ENCODE measurements at places on chromosomes 4 and X.

GRCh38 chrX:11190745-11191510, 79.8 kb downstream of the HCCS start:
- DNase-seq, result peak; percentile 91

GRCh38 chrX:86047174-86047935, at the start of gene CHM:
CHM (minus strand) TSS chrX:86047558; CDS start chrX:86047532, 26 bp downstream.
- DNase-seq, result no peak

- DNase-seq, result no peak
Observed at GRCh38 chrX:134513091-134513490, 53.1 kb downstream of the HPRT1 start.

DNA sequence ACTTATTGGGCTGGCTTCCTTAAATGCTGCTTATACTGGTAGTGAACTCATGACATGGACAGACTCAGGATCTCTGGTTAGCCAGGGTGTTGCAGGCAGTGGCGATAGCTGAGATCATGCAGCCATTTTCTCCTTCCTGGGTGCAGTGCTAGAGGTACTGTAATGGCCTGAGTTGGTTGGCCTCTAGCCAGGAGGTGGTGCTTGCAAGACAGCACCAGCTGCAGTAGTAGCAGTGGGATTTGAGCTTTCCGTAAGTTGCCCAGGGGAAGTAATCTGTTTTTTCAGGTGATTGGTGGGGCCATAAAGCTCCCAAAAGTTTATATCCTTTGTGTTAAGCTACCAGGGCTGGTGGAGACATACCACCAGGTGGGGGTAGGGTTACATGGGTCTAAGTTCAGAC, 45.1 kb upstream of the AADAT start:
- no peak for DNase-seq

- no peak for DNase-seq
Observed at GRCh38 chr4:76738086-76738931, 159.6 kb downstream of the SOWAHB start.

GRCh38 chr4:76515975-76516843, 81.2 kb downstream of the SHROOM3 start:
- no peak for DNase-seq

GRCh38 chrX:124393659-124394058, 47.3 kb downstream of the SH2D1A start:
- no peak for DNase-seq

DNA sequence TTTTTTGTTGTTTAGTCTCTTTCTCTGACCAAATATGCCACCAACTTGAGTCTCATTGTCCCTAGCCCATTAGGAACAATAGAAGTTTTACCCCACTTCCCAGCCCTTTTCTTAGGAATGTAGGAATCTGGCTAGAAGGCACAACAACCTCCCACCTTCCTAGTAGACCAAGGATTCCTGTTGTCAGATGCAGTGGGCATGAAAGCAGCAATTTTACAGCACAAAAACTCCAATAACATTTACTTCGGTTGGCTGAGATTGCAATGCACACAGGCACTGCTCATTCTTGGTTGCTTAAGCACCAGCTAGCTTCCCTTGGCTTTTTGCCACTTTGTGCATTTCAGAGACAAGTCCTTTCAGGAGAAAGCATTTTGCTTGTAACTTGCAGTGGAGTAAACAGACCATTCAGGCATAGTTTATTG, 312.8 kb downstream of the TENM3 start:
- peak; percentile 47 for DNase-seq

- no peak for DNase-seq
Observed at GRCh38 chr4:155249016-155249566, 40.7 kb downstream of the NPY2R start.

GRCh38 chrX:40468033-40468846, 112.5 kb upstream of the ATP6AP2 start:
- peak; percentile 90 for DNase-seq

DNA sequence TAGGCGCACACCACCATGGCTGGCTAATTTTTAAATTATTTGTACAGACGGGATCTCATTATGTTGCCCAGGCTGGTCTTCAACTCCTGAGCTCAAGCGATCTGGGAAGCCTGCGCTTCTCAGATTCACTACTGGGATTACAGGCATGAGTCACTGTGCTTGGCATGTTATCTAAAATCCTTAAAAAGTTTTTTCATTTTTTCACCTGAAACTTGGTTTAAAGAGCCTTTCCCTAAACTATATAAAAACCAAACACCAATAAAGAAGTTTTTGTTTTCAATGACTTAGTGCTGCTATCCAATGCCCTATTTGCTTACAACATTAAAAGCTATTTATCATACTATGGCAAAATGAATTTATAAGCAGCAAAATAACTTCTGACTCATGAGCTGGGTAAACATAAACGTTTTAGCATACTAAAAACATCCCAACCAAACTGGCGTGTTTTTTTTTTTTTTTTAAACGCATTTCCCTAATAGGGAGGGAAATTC, 127.8 kb downstream of the UBE2K start:
- DNase-seq, result no peak

DNA sequence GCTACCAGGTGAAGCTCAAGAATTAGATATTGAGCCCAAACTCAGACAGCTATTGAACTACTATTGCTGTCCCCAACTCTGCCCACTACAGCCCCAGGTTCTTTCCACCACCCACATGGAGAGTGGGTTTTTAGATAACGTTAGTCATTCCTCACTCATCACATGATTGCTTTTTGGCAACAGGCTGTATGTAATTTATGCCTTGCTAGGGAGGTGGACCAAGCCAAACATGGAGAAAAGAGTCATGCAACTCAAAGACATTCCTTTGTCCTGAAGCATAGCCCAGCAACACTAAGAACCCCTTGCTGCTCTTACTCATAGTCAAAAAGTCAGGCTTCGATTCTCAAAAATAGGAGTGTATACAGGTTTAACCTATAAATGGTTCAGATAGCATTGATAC, 275.9 kb upstream of the VCX3A start:
- no peak for DNase-seq

DNA sequence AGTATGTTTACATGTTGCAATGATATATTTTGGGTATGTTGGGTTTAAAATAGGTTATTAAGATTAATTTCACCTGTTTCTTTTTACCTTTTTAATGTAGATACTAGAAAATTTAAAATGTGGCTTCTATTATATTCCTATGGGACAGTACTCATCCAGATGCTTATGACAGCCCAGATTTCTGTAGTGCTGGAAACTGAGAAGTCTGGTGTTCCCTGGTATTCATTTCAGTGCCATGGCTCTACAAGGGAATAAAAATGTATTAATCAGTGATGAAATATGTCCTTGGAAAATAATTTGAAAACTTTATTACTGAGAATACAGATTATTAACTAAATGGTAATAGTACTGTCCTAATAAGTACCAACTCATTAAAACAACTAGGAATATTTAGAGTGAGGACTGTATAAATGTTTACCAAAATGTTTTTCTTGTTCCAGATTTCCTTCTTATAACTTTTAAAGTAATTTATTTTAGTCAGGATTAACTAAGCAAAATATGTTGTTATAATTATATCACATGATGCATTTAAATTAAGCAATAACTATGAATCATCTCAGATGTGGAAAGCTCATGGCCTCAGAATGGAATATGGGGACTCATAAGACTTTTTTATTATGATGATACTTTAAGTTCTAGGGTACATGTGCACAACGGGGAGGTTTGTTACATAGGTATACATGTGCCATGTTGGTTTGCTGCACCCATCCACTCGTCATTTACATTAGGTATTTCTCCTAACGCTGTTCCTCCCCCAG, 25.3 kb downstream of the ARHGAP24 start:
- DNase-seq, result no peak

- no peak for DNase-seq
Observed at GRCh38 chr4:617644-618641, 7.4 kb upstream of the PDE6B start.

DNA sequence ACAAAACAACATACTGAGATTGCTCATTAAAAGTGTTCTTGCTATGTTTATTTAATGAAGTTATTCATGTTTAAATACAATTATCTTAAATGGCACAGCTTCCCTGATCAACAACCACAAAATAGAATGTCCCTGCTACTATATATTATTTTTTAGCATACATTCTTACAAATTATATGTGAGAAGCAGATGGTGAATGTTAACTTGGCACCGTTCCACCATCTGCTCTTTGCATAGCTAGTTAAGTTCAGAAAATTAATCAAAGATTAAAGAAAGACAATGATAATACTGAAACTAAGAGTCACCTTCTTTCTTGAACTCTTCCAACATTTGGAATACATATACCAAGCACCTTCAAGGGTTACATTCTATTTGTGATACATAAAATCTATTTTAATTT, 94.2 kb downstream of the PPP3CA start:
- no peak for DNase-seq

DNA sequence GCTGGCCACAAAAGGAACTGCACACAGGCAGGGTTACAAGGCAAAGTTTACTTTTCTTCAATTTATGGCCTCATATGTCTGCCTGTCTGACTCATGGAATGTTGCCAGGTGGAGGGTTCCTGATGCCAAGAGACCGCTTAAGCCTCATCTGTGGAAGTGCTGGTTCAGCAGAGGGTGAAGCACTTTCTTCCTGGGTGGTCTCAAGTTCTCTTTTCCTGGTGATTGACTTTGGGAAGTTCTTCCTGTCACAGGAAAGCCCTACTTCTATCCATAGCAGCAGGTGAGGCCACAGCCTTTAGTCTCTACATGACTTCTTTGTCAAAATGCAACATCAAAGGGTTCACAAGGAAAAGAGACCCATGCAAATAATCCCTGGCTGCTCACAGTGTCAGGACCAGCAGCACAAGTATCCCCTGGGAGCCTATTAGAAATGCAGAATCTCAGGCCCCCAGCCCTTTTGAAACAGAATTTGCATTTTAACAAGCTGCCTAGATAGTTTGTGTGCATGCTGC, 81.4 kb upstream of the IGFBP7 start:
- no peak for DNase-seq

GRCh38 chrX:68354879-68355628, 78.2 kb downstream of the OPHN1 start:
- peak; percentile 6 for DNase-seq

DNA sequence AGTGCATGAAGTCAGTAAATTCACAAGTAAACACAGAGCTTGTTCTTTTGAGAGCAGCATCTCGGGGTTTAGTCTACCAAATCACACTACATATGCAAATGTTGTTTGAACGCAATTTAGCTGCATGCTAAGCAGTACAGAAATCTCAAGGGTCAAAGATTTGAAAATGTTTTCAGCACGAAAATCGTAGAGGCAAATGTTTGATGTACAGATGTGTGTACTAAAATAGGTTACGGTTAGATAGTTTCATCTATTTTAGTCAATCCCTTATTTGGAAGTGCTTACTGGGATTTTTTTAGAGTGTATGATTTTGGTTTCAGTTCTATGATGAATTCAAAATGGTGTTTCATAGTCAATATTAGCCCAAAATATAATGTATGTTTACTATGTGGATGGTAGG, 1928.2 kb upstream of the TENM3 start:
- no peak for DNase-seq

GRCh38 chrX:115564243-115564642, 3.3 kb downstream of the PLS3 start:
- no peak for DNase-seq

- no peak for DNase-seq
Observed at GRCh38 chr4:161704653-161705052, 459.1 kb downstream of the FSTL5 start.

GRCh38 chr4:78032446-78032845, 24.7 kb upstream of the FRAS1 start:
- peak; percentile 90 for DNase-seq

- DNase-seq, result no peak
Observed at GRCh38 chr4:81628489-81628888, 156.8 kb upstream of the RASGEF1B start.

- no peak for DNase-seq
Observed at GRCh38 chr4:17352357-17352756, 159.5 kb downstream of the QDPR start.

GRCh38 chr4:19239565-19239964, 1012.1 kb upstream of the SLIT2 start:
- DNase-seq, result no peak

DNA sequence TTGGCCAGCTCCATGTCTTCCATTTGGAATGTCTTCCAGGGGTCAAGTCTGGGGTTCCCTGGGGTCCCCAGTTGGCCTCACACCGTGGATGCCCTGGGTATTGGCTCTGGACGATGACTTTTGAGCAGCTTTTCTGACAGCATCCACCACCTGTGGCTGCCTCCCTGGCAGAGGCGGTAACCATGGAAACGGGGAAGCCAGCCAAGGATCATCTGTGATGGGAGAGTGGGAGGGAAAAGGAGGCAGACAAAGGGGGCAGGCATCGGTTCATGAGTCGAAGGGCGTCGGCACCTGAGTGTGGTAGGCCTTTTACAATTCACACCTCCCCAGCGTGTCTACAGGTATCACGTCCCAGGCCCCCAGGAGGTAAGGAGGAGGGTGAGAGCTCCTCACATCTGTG, 152.2 kb downstream of the ASMT start:
- no peak for DNase-seq

DNA sequence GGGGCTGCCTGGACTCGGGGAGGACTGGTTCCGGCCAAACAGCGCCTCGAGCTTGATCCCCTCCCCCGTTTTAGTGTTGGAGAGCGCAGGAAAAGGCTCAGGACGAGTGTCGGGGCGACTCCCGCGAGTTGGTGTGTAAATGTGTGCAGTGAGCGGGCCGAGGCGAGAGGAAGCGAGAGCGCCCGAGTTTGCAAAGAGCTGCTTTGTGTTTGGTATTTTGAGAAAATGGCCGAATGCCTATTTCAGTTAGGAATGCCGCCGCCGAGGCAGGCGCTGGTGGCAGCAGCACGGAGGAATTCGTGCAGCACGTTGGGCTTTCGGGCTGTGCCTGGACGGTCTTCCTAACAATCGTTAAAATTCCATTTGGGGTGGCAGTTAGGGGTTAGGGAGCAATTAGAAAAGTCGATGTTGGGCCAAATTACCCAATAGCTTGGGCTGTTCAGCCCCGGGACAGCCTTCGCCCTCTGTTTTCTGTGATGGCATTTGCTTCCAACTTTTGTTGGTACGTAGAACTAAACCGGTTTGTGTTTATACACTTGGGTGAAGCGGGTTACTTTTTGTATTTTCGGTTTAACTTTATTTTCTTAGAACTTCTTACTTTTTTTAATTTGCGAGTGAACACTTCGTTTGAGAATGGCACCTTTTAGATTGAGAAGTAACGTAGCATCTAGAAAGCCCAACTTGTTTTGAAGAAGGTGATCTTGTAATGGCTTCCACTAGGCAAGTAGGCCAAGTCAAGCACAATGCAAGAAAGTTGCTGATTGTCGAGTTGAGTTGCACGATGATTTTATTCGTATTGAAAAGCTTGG, 1.6 kb downstream of the REST start:
- peak; percentile 9 for DNase-seq

DNA sequence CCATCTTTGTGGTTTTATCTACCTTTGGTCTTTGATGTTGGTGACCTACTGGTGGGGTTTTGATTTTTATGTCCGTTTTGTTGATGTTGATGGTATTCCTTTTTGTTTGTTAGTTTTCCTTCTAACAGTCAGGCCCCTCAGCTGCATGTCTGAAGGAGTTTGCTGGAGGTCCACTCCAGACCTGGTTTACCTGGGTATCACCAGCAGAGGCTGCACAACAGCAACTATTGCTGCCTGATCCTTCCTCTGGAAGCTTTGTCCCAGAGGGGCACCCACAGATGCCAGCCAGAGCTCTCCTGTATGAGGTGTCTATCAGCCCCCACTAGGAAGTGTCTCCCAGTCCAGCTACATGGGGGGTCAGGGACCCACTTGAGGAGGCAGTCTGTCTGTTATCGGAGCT, 199.3 kb upstream of the WDFY3 start:
- DNase-seq, result peak; percentile 42

- no peak for DNase-seq
Observed at GRCh38 chr4:138114434-138114833, 127.7 kb downstream of the SLC7A11 start.

- no peak for DNase-seq
Observed at GRCh38 chr4:55770662-55771061, 48.9 kb upstream of the EXOC1L start.
